Pulmonary artery endothelial cell (primary cell): ENCODE measurements at places on chromosomes 3 and 15.

GRCh38 chr15:89307791-89308190 lies 26.8 kb downstream of the POLG start:
- no peak for DNase-seq

DNA sequence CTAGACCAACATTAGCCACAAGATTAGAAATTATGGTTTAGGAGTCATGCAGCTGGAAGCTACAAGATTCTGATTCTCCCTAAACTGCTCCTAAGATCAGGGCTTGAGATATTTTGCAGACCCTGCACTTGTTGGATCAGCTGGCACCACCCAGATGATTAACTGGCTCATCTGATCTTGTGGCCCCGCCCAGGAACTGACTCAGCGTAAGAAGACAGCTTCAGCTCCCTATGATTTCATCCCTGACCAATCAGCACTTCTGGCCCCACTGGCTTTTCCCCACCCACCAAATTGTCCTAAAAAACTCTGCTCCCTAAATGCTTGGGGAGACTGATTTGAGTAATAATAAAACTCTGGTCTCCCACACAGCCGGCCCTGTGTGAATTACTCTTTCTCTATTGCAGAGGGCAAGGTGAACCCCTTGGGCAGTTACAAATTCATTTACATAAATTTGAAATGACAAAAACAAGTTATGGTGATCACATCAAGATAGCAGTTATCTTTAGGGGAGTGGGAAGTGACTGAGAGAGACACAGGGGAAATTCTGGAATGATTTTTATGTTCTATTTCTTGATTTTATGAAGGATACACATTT lies 76.5 kb downstream of the CD200R1L start:
- DNase-seq = no peak

DNA sequence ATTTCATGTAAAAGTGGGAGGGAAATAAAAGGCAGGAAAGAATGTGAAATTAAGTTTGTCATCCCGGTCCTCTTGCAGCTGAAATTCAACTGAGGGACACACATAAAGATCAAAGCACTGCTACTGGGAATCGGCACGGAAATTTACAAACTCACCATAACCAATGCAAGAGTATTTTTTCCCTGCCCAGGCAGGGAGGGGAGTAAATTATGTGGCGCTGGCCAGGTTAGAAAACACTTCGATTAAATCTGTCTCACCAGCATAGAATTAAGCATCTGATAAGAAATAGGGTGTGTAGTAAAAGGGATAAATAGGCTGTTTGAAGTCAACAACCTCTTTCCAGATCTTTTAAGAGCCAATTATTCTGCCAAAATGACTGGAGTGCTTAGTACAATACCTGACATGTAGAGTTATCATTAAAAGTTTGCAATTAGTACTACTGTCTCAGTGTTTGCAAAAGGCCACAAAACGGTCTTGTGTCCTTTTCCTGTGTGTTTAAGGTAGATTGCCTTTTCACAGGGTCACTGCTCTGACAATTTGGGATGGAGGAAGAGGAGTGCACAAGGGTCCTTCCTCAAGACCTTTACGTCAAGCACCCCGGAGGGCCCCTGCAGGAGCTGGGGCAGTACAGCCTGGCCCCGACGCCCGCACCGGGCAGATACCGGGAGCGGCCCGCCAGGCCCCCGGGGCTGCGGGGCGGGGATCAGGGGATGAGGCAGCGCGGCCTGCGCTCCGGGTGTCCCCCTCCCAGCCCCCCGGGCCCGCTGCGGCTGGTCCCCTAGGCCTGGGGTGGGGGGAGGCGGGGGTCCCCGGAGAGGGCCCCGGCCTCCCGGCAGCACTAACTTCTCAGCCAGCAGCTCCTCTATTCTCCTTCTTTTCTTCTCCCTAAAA lies 651 bp downstream of the UBA3 start:
- DNase-seq = no peak

- no peak for DNase-seq
Measured at GRCh38 chr3:12138044-12138443, 20.7 kb downstream of the TIMP4 start.

DNA sequence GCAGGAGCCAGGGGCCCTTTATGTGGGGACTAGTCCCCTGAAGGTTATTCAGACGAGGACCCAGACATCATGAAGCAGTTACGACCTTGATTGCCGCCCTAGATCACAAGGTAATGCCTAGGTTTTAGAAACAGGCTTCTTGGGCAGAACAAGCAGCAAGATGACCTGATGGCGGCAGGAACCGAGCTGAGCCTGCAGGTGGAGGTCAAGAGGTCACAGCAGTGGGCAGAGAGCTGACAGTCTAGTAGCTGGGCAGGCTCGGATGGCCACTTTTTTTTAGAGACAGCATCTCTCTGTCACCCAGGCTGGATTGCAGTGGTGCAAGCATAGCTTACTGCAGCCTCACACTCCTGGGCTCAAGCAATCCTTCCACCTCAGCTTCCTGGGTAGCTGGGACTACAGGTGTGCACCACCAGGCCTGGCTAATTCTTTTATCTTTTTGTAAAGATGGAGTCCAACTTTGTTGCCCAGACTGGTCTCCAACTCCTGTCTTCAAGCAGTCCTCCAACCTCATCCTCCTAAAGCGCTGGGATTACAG lies 83.5 kb upstream of the ABHD17C start:
- DNase-seq = no peak
